ENCODE measurements at places on chromosomes 4 and X. TPM values are rescaled to one million over a fixed set of nuclear protein-coding genes. Genes with fewer than 3 reads are reported as not detected.

ZBTB49 gene
- 4.8 TPM for total RNA-seq

ZNF718 gene
- 10.7 TPM for total RNA-seq

PAGE2 gene
- total RNA-seq = not detected

TLR10 gene
- total RNA-seq = not detected

MAP3K15 gene
- total RNA-seq = 0.37 TPM

DMRTC1 gene
- total RNA-seq = 1.4 TPM

AFP gene
- total RNA-seq = not detected

JCHAIN gene
- not detected for total RNA-seq

GUCY1B1 gene
- 2.2 TPM for total RNA-seq

- DNase-seq = no peak
Observed at GRCh38 chrX:110532581-110532931, 173.9 kb downstream of the RTL9 start.

DNA sequence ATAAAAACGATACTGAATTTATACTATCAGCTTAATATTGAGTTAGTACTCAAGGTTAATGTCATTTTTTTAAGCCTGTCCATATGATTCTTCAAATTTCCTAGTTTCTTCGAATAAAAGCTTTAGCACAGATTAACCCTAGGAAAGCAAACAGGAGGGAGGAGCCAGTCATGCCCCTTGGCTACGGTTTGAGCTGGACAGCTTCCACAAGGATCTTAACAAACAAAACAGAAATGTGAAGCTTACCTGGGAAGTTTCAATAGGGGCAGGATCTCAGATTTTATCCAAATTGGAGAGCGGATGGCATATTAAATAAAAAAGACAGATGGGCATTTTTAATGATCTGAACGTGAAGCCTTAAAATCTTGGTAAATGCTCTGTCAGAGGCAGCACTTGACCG lies 2.3 kb downstream of the NWD2 start:
- DNase-seq = no peak

- no peak for DNase-seq
Observed at GRCh38 chr4:73885574-73886267, 16.5 kb downstream of the CXCL1 start.

DNA sequence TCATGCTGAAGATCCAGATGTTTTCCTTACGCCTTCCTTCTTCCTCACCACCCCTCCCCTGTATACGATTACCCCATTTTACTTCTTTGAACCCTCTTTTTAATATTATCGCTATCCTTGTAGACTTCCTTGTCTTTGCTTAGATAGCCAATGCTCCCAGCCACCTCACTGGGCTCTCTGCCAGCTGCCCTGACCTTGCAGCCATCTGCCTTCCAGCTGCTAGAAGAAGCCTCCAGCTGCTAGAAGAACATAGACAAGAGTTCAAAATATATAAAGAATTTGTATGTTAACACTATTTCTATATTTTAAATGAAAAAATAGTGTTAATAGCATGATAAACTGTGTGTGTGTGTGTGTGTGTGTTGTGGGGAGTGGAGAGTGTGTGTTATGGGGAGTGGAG lies 374.7 kb downstream of the ANKRD50 start:
- DNase-seq = peak; percentile 24

DNA sequence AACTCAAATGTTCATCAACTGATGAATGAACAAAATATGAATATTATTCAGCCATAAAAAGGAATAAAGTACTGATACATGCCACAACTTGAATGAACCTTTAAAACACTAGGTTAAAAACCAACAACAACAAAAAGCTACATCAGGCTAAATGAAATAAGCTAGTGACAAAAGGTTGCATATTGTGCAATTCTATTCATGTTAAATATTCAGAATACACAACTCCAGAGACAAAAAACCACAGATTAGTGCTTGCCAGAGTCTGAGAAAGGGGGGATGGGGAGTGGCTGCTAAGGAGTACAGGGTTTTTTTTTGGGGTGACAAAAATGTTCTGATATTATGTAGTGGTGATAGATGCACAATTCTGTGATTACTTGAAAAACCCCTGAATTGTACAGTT lies 58.5 kb downstream of the HAUS3 start:
- DNase-seq = no peak

DNA sequence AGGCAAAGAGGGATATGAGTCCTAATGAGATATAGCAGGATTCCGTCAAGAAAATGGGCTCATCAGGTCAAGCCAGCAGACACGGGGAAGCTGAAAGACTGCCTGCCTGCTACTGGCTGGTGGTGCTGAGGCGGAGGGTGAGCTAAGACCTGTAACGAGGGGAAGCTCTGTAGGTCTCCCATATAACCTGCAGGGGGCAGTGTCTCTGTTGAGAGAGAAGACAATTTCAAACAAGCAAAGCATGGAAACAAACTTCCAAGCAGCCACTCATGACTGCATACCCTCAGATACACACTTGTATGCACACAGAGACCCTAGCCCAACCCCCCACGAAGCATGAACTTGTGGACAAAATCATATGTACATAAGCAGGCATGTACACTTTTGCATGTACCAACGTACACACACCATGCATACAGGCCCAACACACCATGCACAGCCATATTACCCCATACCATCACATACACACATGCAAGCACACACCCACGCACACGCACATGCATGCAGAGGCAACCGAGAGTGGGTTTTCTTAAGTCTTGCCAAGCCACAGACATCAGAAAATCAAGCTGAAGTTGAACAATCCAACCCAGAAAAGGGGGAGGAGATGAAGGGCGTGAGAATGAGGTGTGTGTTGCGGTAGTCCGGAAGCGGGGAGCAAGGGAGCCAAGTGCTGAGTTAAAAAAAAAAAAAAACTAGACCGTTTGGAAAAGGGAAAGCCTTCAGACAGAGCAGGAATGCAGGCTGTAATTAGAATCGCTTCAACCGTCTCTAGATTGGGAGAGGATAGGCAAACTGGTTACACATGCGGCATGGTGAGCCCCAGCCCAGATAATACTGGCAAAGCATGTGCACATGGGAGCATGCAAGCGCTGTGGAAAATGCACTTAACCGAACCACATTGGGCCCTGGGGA lies 71.0 kb downstream of the PJA1 start:
- DNase-seq = peak; percentile 49

- no peak for DNase-seq
Observed at GRCh38 chrX:129718676-129719075, 20.1 kb upstream of the XPNPEP2 start.

GRCh38 chrX:9310616-9311015 lies 154.2 kb upstream of the TBL1X start:
- DNase-seq = no peak

- no peak for DNase-seq
Observed at GRCh38 chr4:183686461-183686860, 27.4 kb downstream of the TRAPPC11 start.

DNA sequence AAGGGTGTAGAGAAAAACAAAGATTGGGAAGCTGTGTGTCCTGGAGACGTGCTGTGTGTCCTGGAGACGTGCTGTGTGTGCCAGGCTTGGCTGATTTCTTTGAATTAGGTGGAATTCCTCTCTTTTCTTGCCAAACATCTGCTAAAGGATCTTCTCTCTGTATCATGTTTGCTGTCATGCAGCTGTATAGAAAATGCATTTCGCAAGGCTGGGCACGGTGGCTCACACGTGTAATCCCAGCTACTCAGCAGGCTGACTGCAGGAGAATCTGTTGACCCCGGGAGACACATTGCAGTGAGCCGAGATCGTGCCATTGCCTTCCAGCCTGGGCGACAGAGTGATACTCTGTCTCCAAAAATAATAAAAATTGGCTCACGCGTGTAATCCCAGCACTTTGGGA lies 187.0 kb downstream of the CRLF2 start:
- no peak for DNase-seq

- DNase-seq = no peak
Observed at GRCh38 chr4:38065900-38066299, 105.7 kb downstream of the PTTG2 start.

DNA sequence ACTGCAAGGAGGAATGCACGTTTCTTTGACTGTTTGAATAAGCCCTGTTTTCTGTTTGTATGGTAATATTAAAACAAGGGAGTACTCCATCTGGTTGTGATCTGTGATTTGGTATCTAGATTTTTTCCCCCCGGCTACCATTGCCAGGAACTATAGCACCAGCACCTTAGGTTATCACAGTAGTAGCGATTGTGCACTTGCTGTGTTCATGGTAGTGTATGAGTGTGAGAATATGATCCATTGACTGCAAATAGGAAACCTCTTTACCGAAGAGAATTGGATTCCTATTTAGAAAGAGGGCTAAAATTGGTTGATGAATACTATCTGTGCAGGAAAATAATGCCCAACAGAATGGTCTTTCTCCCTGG lies 69.9 kb downstream of the LARP7 start:
- DNase-seq = no peak

- no peak for DNase-seq
Observed at GRCh38 chr4:119100655-119101054, 35.0 kb upstream of the MYOZ2 start.

- no peak for DNase-seq
Observed at GRCh38 chr4:122082661-122083060, 69.5 kb upstream of the BLTP1 start.

- DNase-seq = no peak
Observed at GRCh38 chr4:820230-821172, 5.4 kb downstream of the CPLX1 start.

DNA sequence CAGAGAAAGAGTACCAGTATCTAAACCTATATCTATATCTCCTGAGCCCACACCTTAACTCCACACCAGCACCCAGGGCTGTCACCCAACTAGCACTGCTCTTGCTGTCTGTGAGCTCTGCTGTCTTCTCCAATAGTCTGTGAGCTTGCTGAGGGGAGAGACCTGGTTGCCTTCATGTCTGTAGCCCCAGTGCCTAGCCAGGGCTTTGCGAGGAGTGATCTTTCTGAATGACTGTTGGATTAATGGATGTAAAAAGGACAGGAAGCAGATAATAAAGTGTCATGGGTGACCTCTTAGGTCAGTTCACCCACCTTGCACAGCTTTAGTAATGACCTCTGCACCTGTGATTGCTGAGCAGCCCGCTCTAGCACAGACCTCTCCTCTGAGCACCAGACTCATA lies 30.5 kb downstream of the CNGA2 start:
- no peak for DNase-seq

- DNase-seq = no peak
Observed at GRCh38 chr4:121139533-121140222, 24.4 kb downstream of the TNIP3 start.

DNA sequence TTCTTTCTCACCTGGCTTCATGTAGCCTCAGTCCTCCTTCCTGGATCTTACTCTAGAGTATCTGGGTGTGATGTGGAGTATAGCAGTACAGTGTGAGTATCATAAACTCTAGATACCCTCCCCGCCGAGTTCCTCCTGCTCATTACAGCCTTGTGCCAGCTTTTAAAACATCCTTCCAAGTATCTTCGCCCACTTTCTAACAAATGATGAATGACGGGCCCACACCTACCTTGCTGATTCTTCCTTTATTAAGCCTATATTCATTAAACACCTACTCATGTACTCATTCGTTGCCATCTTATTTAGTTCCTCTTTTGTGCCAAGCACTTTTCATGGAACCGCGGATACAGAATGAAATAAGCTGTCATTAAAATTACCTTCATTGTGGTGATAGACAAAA lies 1585.3 kb upstream of the TENM3 start:
- no peak for DNase-seq

DNA sequence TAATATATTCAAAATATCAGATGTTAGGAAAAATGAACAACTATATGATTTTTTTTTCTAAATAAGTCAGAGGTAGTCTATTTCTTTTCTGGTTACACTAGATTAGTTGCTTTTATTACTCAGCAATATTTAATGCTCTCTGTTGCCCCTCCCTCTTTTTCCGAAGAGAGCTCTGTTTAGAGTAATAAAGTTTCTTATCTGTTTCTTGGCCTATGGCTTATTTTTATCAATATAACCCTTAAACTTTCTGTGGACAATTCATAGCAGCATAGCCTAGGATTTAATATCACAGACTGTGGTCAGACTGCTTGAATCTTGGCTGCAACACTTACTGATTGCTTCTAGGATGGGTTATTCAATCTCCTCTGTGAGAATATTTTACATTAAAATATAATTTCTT lies 2315.4 kb upstream of the AGA start:
- no peak for DNase-seq

GRCh38 chr4:36786519-36786918 lies 458.0 kb upstream of the NWD2 start:
- no peak for DNase-seq

GRCh38 chr4:137471461-137471860 lies 60.8 kb downstream of the PCDH18 start:
- no peak for DNase-seq

DNA sequence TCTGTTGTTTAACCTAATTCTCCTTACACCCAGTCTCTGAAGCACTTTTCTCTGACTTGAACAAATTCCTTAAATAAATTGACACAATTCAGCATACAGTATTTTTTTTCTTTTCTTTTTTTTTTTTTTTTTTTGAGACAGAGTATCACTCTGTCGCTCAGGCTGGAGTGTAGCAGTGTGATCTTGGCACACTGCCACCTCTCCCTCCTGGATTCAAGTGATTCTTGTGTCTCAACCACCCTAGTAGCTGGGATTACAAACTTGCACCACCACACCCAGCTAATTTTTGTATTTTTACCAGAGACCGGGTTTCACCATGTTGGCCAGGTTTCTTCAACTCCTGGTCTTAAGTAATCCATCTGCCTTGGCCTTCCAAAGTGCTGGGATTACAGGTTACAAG lies 1498.1 kb upstream of the PCDH10 start:
- no peak for DNase-seq

DNA sequence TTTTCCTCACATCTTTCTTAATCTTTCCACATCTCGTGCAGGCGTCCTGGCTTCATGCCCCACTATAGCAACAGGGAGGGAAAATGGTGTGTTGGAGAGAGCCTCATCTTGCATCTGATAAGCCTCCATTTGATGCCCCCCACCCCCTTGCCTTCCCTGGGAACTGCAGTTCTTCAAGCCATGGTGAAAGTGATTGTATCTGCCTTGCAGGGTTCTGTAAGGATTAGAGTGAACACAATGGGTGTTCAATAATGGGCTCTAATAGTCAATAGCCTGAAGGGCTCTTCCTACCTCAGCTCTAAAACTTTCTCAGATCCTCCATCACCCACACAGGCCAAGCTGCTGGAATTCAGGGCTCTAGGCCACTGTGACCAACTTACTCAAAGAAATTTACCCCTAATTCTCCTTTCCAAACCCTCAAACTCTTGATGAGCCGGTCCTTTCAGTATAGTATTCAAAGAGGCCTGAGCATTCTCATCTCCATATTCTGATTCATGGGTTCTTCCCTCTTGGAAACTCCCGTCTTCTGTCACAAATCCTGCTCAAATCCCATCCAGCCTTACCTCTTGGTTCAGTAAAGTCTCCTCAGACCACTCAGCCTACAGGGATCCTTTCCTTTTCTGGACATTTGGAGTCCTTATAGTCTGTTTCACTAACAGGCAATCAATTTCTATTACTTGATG lies 128.3 kb upstream of the TRIM2 start:
- no peak for DNase-seq

Measured in glutamatergic neuron (in vitro differentiated cells).